Naive thymus-derived CD4-positive, alpha-beta T cell (primary cell): ENCODE measurements at places on chromosomes 12 and 14. TPM values are rescaled to one million over a fixed set of nuclear protein-coding genes. Genes with fewer than 3 reads are reported as not detected.

Gene RPS29
- 2,606 TPM for total RNA-seq

Gene PTGDR
- total RNA-seq = 0.22 TPM

Gene DIO3
- total RNA-seq = not detected

Gene BIN2
- 250 TPM for total RNA-seq

DNA sequence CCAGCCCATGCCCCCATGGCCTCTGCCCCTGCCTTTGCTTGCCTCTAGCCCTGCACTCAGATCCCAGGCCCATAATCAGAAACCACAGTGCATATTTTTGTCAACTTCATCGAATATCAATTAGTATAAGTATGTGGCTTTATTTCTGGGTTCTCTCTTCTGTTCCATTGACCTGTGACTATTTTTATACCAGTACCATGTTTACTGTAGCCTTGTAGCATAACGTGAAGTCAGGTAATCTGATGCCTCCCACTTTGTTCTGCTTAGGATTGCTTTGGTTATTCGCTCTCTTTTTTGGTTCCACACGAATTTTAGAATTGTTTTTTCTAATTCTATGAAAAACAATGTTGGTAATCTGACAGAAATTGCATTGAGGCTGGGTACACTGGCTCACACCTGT, 14.9 kb downstream of the EEA1 start:
- H3K27me3 ChIP-seq = no peaks in the 10 kb centered on the region
- DNase-seq = no peak
- no peaks in the 10 kb centered on the region for H3K36me3 ChIP-seq
- H3K4me3 ChIP-seq = no peak overlapping the region
